ENCODE measurements at places on chromosomes 7 and 10.

DNA sequence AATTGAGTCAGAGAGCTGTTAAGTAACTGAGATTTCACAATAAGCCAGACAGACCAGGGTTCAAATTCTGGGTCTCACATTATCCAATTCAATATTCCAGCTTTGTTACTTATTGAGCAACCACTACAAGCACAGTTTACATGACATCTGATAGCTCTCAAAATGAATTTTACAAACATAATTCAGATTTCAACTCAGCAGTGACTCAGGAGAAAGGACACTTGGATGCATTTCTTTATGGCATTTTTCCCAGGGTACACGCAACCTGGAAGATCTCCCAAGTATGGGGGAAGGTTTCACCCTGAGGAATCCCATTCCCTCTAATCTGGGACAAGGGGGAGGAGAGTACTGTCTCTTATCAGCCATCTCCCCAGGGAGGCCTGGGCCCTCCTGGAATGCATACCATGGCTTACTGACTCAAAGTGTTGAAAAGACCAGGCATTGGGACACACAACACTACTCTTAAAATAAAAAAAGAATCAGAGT, 102.4 kb downstream of the CFTR start:
- DNase-seq, result no peak

DNA sequence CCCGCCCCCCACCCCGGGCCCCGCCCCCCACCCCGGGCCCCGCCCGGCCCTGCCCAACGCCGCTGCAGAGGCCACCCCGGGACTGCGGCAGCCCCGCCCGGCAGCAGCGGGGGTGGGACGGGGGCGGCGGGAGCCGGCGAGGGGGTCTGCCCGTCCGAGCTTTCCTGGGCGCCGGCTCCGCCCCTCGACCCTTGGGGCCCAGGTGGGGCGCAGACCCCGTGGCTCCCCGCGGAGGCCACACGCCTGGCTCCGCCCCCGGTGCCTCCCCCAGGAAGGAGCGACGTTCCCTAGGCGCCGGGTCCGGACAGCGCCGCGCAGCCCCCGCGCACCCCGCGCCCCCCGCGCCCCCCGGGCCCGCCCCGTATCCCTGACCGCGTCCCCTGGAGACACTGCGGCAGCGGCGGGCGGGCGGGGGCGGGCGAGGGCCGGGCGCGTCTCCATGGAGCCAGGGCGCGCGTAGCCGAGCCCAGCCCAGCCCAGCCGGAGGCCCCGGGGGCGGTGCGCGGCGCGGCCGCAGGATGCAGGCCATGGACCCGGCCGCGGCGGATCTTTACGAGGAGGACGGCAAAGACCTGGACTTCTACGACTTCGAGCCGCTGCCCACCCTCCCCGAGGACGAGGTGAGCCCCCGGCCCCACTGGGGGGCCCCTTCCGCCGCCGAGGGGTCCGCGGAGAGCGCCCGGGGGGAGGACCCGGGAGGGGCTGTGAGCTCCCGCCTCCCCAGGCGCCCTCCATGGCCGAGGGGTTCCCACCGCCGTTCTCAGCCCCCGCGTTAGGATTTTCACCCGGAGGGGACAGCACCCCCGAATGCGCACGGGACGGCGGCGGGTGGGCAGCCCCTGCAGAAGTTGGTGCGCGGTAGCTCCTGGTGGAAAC, at the start of gene KNDC1:
Gene KNDC1 (plus strand): TSS at position 270 of the 876 bp plus-strand sequence. CDS start 249 bp downstream, at position 519.
- peak; percentile 78 for DNase-seq

DNA sequence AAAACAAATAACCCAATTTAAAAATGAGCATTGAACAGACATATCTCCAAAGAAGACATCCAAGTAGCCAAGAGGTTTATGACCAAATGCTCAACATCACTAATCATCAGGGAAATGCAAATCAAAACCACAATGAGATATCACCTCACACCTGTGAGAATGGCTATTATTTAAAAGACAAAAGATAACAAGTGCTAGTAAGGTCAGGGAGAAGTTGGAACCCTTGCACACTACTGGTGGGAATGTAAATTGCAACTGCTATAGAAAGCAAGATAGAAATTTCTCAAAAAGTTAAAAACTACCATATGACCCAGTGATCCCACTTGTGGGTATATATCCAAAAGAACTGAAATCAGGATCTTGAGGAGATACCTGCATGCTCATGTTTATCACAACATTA, 49.5 kb downstream of the SGMS1 start:
- DNase-seq, result no peak

GRCh38 chr10:42990721-42991441, 86.0 kb upstream of the RET start:
- peak; percentile 38 for DNase-seq

DNA sequence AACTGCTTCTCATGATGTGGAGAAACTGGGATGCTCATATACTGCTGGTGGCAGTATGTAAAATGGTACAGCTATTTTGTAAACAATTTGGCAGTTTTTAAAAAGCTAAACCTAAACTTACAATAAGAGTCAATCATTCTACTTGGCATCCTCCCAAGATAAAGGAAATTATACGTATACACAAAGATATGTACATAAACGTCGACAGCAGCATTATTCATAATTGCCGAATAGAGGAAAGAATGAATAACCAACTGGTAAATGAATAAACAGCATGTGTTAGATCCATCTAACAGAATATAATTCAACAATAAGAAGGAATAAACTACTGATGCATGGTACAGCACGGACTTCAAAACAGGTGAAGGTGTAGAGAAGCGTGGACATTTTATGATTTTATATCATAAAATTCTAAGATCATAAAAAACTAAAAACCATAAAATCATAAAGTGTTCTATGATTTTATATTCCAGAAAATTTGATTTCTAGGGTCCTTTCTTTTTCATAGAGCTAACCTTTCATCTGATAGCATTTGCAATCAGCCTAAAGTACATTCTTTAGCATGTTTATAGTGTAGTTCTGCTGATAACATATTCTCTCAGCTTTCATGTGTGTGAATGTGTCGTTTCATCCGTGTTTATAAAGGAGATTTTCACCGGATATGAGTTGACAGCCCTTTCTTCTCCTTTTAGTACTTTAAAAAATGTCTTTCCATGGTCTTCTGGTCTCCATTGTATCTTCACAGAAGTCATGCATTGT, 261.5 kb downstream of the DIP2C start:
- no peak for DNase-seq

GRCh38 chr7:107103369-107103768, 58.9 kb downstream of the PRKAR2B start:
- no peak for DNase-seq

- no peak for DNase-seq
Measured at GRCh38 chr7:84248843-84249242, 54.3 kb upstream of the SEMA3A start.

DNA sequence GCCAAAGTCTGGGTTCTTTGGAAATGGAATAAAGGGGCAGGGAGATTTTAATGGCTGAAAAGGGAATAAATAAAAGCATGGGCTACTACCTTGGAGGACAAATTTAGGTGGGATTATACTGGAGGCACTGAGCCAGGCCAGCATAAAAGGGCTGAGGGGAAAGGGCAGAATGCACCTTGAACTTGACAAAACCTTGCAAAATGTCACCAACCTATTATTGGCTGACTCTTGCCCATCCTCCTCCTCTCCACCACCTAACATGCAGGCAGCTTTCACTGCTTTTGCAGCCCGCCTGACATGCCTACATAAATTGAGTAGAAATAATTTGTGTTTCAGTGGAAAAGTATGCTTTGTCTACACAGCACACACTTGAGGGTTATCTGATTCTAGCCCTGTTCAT, 65.3 kb upstream of the ABLIM1 start:
- no peak for DNase-seq

DNA sequence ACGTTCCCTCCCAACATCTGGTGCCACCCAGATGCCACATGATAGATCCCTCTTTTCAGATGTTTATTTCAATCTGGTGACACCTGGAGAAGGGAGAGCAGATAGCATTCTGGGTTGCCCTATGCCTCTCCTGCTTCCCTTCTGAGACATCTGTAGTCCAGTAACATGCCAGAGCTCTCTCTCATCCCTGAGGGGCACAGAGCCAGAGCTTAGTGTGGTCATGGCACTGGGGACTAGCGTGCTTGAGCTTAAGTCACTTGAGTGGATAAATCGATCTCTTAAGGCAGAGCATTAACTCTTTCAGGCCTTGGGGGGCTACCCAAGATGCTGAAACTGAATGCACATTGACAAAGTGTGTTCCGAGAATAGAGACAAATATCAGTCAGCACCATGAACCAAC, 47.9 kb downstream of the WNT2 start:
- DNase-seq, result peak; percentile 19

DNA sequence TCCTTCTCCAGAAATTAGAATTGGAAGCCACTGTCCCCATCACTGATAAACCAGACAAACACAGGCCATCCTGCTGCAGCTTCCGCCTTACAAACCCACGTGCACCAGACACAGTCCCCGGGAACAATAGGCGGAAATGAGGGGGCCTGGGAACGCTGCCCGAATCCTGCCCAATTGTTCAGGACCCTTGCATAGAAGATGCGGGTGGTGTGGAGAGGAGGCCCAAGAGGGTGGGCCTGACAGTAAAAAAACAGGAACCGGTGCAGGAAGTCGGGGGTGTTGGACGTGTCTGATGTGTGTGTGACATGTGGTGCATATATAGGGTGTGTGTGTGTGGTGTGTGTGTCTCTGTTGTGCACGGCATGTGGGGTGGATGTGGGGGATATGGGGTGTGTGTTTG, 26.5 kb upstream of the CHST15 start:
- no peak for DNase-seq

- no peak for DNase-seq
Measured at GRCh38 chr7:95316588-95316987, 7.7 kb downstream of the PON1 start.

DNA sequence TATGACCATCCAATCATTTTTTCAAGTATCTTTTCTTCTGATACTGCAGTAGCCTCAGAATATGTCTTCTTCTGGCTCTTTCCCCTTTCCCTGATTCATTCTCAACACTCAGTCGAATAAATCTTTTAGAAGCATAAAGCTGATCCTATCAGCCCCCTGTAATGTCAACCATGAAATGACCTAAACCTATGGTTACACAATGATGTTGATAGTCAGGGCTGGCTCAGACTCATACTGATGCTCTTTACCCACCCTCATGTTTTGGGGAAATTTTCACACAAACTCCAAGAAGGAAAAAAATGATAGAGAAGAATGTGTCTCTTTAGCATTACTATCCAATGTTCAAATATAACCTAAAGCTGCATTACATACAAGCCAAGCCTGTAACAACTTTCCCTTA, 76.0 kb downstream of the AASS start:
- DNase-seq, result no peak

DNA sequence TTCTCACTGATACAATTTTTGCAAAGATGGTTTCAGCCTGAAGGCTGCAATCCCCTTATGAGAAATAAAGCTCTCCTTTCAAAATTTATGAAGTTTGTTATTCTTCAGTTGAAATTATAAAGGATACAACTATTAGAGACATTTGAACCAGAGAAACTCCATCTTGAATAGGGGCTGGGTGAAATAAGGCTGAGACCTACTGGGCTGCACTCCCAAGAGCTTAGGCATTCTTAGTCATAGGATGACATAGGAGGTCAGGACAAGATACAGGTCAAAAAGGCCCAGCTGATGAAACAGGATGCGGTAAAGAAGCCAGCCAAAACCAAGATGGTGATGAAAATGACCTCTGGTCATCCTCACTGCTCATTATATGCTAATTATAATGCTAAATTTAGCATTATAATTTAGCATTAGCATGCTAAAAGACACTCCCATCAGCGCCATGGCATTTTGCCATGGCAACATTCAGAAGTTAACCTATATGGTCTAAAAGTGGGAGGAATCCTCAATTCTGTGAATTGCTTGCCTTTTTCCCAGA, 22.4 kb upstream of the IFIT1B start:
- no peak for DNase-seq

DNA sequence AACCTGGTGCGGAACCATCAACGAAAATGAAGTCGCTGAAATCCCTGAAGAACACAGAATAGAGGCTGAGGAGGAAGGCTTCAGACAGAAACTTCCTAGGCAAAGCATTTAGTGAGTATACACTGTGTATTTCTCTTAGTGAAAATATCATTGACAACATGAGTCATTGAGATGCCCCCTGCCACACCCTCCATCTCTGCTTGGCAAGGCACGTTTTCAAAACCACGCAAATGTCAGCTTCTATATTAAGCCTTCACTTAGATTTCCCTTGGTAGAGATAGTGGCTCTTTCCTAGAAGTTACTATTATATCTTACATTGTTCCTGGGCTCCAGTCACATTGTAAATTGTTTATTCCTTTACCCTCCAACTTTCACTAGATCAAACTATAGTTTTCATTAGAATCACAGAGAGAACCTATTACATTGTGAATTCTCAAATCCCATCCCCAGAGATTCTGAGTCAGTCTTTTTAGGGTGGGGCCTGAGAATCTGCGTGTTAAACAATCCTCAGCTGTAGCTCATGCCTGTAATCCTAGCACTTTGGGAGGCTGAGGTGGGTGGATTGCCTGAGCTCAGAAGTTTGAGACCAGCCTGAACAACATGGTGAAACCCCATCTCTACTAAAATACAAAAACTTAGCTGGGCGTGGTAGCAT, 4.6 kb upstream of the SKAP2 start:
- DNase-seq, result no peak

DNA sequence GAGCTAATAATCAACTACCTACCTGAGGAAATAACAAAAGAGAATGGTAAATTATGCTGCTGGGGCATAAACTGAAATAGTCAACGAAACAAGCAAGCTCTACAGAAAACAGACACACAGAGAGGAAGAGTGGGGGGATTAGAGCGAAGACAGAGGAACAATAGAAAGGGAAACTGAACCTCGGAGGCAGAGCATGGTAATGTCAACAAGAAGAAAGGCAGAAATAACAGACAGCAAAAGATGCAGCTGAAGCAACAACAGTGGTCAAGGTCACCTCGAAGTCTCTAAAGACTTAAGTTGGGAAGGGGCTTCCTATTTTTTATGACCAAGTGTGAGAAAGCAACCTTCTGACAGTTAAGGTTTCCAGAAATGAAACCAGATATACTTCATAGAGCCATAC, 177.0 kb downstream of the ZNF438 start:
- no peak for DNase-seq

GRCh38 chr10:116444527-116445142, 17.0 kb downstream of the PNLIPRP3 start:
- DNase-seq, result no peak

- DNase-seq, result no peak
Measured at GRCh38 chr7:82755705-82756551, 312.4 kb upstream of the CACNA2D1 start.
